ENCODE measurements at places on chromosomes 6 and 20.

DNA sequence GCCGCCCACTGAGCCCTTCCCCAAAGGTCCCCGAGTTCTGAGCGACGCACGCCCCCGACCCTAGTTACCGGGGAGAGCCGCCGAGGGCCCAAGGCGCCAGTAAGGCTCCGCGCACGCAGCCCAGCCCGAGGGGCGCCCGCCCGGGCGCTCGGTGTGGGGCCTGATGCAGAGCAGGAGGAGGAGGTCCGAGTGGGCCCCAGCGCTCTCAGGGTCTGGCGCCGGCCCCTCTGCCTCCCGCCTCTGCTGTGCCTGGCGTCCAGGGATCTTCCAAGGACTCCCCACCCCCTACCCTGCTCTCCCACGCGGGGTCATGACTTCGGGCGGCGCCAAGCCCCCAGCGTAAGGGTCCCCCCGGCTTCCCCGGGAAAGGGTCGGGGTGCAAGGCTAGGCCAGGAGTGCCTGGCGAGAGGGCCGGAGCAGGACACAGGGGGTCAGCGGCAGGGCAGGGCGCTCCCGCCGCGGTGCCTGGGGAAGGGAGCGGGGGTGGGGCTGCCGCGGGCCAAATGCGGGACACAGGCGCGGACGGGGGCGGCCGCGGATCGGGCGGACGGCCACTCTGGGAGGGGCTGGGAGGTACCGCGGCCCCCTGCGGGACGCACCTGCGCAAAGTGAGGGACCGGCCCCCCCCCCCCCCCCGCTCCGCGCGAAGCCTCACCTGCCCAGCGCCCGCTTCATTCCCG, 637 bp downstream of the ABHD12 start:
- ATAC-seq, result peak; percentile 32

- peak; percentile 66 for ATAC-seq
These were observed 45.6 kb upstream of the ANKEF1 start for GRCh38 chr20:9989066-9989724.

- ATAC-seq, result no peak
These were observed 145.1 kb downstream of the KIF16B start for GRCh38 chr20:16428112-16428511.

DNA sequence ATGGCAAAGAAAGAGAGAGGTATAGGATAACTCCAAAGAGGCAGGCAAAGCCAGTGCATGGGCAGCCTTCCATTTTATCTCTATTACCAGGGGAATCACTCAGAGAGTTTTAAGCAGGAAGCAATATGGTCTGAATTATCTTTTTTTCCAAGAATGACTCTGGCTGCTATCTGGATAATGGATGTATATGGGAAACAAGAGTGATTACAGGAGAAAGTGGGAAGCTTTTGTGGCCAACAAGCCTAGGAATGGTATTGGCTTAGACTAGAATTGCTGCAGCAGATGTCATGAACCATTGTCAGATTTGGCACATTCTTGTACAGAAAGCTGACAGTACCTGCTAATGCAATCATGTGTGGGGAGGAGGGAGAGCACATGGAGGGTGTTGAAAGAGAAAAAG, 73.0 kb upstream of the BTBD3 start:
- ATAC-seq, result no peak

- ATAC-seq, result no peak
These were observed 663.5 kb downstream of the EPM2A start for GRCh38 chr6:145071836-145072235.

GRCh38 chr20:53448426-53448825, 145.2 kb downstream of the ZNF217 start:
- ATAC-seq, result no peak

GRCh38 chr6:144360401-144360800, 75.3 kb downstream of the UTRN start:
- no peak for ATAC-seq

- peak; percentile 91 for ATAC-seq
These were observed at the start of gene BLTP3A for GRCh38 chr6:34791701-34792604. TSS of gene BLTP3A (plus strand) at chr6:34792083. CDS start at chr6:34792251, 168 bp downstream.

DNA sequence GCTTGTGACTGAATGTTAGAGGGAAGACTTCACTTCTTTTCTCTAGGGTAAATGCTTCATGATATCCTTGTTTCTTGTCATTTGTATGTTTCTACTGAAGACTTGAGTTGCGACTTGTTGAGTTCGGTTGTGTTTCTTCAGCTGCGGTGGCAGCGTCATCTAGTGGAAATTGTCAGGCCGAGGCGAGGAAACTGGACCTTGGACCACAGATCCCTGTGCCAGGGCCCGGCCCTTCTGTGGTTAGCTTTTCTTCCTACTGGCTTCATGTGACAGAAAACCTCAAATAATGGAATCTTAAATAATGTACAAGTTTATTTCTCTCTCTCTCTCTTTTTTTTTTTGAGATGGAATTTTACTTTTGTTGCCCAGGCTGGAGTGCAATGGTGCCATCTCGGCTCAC, 12.4 kb downstream of the MTHFD1L start:
- ATAC-seq, result no peak

- no peak for ATAC-seq
These were observed 180.4 kb downstream of the DLL1 start for GRCh38 chr6:170110201-170111140.

DNA sequence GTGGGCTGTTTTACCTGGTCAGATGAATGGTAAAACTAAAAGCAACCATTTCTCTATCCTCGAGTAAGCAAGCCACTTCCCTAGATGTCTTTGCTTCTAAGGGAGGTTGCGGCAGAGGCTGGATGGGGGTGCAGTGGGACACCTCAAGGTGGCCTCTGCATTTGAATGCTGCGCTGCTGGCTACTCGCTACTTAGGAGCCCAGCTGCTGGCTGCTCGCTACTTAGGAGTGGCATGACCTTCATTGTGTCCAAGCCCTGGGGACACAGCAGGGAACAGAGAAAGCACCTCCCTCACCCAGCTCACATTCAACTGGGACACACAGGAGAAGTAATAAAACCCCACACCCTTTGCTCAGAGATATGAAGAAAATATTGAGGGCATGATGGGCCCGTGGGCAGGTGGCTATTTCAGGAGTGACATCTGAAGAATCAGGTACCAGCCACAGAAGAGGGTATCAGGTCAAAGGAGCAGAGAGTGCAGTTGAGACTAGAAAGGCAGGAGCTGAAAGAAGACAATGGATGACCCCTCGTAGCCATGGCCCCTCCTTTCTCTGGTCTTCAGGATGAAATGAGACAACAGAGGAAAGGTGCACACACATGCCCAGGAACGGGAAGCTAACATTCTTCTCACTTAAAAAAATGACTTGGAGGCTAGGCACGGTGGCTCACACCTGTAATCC, 149.4 kb downstream of the ZMYND8 start:
- ATAC-seq, result no peak

- ATAC-seq, result no peak
These were observed 94.0 kb downstream of the SHLD1 start for GRCh38 chr20:5844063-5844681.

DNA sequence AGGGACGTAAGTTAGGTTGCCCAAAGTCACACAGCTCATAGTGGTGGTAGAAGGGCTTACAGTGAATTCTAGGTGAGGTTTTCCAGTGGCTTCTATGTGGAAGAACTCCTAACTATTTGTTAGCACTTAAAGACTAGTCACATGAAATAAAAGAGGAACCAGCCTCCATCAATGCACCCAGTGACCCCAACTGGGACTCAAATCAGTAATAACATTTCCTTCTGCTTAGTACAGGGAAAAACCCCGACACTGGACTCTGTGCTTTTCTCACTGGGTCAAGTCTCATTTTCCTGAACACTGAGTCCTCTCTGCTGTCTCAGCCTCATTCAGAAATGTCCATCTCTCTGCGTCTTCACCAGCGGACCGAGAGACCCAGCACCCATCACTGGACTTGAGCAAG, 89.2 kb downstream of the SLC22A23 start:
- peak; percentile 37 for ATAC-seq

All from gastroesophageal sphincter (tissue), 4 donors.